ENCODE measurements at places on chromosomes 4 and X.

DNA sequence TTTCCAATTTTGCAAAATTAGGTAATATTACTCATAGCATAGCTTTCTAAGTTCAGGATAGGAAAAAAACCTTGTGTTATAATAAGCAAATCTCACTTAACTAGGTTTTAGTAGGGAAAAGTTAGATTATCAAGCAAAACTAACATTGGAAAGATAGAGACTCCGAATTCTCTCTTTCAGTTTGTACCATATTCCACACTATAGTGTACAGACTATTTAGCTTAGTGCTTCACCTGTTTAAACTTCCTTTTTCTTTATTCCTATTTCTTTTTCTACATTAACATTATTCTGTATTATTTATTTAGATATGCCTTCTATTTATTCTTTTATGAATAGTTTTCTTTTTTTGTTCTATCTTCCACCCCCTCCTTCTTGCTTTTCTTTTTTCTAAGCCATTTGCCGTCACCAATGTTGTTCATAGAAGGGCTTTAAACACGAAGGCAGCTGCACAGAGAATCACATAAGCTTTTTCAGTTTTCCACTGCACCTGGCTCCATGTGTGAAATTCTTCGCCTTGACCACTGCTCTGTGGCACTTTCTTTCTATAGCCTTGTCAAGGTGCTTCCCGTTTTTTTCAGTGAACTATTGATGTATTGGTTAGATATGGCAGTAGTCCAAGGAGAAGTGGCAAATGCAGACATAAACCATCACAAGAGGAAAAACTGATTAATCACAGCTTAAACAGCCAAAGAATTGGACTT, 8.5 kb downstream of the PCDH10 start:
- no peak for DNase-seq

DNA sequence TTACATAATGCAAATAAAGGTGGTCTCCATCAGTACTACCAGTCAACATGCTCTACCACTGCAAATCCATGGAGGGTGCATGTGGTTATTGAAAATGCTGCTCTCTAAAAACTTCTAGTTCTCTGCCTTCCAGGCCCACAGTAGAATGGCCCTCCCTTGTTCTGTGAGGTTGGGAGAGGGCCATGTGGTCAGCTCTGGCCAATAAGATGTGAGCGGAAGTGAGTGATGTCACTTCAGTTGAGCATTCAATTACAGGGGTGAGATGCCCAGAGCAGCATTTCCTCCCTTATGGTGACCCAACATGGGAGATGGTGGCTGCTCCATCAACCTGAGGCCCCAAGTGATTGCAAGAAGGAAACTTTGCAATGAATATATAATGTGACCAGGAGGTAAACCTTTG, 148.8 kb downstream of the CPEB2 start:
- no peak for DNase-seq

DNA sequence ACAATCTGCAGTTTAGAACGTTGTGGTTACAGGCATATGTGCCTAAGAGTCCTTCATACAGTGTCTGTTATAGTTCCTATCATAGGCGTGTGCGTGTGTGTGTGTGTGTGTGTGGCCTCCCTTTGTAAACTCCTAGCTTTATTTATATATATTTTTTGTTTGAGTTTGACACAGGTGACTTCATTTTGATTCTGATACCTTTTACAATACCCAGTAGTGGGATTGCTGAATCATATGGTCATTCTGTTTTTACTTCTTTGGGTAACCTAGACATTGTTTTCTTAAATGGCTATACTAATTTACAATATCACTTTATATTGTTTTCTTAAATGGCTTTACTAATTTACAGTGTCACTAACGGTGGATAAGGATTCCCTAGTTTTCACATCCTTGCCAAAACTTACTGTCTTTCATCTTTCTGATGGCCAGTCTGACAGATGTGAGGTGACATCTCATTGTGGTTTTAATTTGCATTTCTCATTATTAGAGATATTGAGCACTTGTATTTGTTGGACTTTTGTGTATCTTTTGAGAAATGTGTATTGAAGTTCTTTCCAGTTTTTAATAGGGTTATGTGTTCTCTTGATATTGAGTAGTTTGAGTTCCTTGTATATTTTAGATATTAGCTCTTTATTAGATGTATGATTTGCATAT, 211.1 kb upstream of the NUDT6 start:
- no peak for DNase-seq

DNA sequence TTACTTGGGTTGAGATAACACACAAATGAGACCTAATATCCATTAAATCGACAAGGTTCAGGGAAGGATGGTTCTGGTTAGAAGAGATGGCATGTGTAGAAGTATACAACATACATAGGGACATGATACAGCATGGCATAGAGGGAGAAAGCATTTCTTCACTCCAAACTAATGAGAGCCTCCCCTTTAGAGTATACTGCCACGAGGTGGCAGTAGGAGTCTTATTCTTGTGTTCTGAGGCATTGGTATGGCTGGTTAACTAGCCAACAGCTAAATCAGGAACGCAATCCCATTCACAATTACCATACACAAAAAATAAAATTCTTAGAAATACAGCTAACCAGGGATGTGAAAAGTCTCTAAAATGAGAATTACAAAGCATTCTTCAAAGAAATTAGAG, 29.1 kb upstream of the TRO start:
- DNase-seq = peak; percentile 30

DNA sequence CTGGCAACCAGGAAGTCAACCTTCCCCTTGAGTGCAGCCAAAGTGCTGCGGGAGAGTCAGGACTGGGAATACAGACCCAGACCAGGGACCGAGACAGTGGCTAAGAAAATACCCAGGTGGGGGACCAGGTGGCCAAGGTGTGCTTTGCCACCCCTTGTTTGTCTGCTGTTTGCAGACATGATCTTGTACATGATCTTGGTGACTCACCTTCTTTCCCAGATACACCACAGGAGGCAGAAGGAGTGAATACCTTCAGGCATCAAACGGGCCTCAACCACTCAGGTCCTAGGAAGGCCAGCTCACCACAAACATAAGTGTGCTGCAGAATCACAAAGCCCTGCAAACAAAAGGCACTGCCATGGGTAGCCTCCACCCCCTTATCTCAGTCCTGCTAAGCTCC, 62.0 kb downstream of the CNGA2 start:
- DNase-seq = no peak

DNA sequence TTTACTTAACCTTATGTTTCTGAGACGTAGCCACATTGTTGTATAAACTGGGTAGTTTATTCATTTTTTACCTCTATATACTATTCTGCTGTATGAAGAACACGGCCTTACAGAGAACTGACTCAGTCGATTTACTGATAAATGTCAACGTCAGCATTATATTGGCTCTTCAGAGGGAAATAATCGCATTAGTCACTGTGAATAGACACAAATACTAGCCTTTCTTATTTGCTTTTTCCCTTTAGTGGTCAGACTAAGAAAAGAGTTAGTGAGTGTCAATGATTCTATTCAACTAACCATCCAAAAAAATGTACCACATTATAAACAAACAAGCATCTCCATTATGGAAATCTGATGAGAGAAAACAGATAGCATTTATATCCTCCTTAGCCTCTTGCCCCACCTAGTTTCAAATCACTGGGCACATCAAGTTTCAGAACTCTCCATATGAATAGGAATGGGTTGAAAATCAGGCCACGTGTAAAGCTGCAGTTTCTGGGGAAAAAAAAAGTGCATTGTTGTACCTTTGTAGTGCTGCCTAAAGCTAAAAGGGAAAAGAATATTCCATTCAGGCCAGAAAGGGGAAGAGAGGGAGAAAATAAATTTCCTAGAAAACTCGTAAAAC, 146.7 kb upstream of the VCX3A start:
- no peak for DNase-seq

GRCh38 chr4:71494539-71494938, 155.7 kb downstream of the SLC4A4 start:
- no peak for DNase-seq

- no peak for DNase-seq
Observed at GRCh38 chrX:39854772-39855747, 242.7 kb downstream of the BCOR start.

DNA sequence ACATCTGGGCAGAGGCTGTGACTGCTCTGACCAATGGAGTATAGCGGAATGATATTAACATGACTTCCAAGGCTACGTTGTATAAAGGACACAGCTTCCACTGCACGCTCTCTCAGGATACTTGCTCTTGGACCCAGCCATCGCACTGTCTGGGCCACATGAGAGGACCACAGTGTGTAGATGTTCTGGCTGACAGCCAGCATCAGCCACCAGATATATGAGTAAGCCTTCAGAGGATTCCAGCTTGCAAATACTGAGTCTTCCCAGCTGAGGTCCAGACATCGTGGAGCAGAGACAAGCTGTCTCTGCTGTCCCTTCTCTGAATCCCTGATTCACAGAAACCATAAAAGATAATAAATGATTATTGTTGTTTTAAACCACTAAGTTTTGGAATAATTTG, 146.8 kb upstream of the USP9X start:
- DNase-seq = peak; percentile 21

- DNase-seq = no peak
Observed at GRCh38 chr4:127634181-127634580, 1.4 kb downstream of the INTU start.

- DNase-seq = no peak
Observed at GRCh38 chrX:150879855-150880807, 18.3 kb downstream of the CD99L2 start.

DNA sequence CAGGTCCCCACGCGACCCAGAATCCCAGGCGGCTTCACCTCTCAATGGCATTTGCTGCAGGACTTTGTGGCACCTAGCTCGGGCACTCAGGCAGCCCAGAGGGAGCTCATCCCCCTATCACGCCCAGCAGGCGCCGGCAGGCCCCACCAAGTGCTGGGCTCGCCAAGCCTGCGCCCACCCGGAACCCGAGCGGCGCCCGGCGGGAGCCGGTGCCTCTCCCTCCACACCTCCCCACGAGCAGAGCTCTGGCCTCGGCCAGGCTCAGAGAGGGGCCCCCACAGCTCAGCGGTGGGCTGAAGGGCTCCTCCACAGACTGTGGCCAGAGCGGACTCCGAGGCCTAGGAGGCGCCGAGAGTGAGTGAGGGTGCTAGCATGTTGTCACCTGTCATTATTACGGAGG, 286.3 kb downstream of the PDHA2 start:
- no peak for DNase-seq

DNA sequence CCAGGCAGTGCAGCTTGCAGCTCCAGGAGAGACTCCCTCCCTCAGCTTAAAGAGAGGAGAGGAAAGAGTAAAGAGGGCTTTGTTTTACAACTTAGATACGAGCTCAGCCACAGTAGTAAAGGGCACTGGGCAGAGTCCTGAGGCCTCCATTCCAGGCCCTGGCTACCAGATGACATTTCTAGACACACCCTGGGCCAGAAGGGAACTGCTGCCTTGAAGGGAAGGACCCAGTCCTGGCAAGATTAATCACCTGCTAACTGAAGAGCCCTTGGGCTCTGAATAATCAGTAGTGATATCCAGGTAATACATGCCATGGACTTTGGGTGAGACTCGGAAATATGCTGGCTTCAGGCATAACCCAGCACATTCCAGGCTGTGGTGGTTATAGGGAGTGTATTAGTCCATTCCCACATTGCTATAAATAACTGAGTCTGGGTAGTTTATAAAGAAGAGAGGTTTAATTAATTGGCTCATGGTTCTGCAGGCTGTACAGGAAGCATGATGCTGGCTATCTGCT, 15.3 kb upstream of the SLC16A2 start:
- no peak for DNase-seq

DNA sequence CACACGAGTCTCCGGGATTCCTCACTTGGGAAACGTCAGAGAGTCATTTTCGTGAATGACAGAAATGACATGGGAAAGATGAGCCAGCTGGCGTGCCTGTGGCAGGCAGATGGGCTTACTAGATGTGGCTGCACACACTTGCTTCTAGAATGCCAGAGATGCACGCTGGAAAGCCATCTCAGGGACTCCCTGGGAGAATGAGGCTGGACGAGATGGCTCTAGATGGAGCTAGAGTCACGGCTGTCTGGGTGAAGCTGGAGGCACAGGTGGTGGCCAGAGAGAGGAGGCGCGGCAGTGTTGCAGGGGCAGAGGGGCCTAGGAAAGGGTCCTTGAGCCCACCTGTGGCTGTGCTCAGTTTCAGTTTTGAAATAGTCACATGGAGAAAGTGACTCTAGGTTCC, 26.0 kb downstream of the TKTL1 start:
- DNase-seq = no peak

DNA sequence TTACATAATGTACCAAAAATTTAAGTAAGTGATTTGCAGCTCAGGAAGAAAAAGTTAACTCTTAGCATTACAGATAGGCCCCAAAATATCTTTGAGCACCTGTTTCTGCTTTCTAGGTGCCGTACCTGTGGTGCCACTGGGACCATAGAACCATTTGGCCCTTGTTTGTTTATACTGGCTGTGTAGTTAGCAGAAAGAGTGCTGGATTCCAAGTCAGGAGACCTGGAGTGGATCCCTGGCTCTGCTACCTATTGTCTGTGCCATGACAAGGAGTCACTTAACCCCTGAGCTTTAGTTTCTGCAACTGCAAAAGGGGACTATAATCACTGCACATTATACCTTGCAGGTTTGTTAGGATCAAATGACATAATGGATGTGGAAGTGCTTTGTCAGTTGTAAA, 137.8 kb upstream of the GPR101 start:
- DNase-seq = no peak

GRCh38 chr4:150673793-150674192, 91.8 kb downstream of the MAB21L2 start:
- no peak for DNase-seq

DNA sequence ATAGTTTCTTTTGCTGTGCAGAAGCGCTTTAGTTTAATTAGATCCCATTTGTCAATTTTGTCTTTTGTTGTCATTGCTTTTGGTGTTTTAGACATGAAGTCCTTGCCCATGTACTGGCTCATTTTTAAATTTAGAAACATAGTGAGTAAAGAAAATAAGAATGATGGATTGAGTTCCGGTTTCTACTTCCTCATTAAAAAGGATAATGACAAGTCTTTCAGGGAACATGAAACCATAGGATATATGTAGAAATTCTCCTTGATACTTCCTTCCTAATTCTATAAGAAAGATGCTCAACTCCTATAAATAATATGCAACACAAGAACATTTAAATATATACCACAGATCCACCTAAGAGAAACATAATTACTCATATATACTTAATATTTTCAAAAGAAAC, 240.9 kb downstream of the BANK1 start:
- DNase-seq = no peak

- DNase-seq = no peak
Observed at GRCh38 chrX:30010471-30010870, 204.9 kb upstream of the MAGEB2 start.

DNA sequence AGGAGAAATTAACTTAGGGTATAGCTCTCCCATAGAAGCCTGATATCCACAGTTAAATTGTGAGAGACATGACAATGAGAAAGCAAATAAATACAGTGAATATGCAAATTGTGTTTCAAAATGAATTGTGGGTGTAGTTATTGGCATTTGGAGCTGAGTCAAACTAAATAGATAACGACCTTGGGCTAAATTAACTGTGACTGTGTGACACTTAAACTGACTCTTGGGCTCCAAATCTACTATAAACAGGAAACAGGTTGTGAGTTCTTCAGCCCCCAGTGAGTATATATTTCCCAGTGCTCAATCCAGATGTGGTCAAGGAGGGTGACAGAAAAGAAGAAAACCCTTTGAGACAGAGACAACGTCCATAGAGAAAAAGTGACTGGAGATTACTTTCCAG, 11.3 kb upstream of the MAGEA10 start:
- no peak for DNase-seq

Measured in hepatocyte (in vitro differentiated cells).